ENCODE measurements at places on chromosomes 4 and X.

DNA sequence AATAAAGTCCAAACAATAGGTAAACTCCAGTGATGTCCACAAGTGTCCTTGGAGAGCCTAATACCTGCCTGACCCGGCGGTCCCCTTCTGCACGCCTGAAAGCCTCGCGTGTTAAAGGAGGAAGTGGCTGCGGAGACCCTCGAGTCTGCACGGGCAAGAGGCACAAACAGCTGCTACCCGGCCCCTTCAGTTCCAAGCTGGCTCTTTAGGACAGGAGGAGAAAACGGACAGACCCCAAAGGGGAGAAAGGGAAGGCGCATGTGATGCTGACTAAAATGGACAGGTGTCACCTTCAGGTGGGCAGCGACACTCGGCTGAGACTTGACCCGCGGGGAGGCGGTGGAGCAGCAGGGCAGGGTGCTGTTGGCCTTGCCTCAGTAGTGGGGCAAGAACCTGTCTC, 102.7 kb upstream of the TENM3 start:
- DNase-seq: no peak

GRCh38 chrX:14030174-14030530, 460 bp upstream of the GEMIN8 start:
- DNase-seq: no peak

- DNase-seq: no peak
These were observed 111.1 kb upstream of the ACSL4 start for GRCh38 chrX:109843963-109844751.

GRCh38 chr4:141328560-141329173, 108.0 kb downstream of the ZNF330 start:
- no peak for DNase-seq

DNA sequence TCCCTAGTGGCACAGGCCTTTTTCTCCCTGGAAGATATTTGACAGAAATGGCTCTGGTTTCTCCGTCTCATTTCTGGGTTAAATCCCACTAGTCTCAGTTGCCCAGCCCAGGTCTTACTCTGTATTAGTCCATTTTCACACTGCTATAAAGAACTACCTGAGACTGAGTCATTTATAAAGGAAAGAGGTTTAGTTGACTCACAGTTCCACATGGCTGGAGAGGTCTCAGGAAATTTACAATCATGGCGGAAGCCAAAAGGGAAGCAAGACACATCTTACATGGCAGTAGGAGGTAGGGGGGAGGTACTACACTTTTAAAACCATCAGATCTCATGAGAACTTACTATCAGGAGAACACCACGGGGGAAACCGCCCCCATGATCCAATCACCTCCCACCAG, 81.9 kb downstream of the FHDC1 start:
- no peak for DNase-seq

DNA sequence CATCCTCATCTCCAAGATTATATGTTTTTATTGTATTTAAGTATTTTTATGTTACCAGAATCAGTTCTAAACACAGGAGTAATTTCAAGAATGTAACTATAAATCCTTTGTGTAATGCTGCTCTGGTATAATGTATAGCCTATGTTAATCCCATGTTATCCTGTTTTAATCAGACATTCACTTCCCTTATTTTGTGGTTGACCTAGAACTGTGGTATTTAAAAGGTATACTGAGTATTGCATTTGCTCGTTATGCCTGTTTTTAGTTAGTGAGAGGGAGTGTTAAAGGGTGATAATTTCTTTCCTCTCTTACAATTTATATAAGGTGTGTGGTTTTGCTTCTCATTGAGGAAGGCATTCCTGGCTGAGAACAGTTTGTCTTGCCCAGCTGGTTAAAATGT, 26.2 kb downstream of the MTM1 start:
- DNase-seq: no peak

DNA sequence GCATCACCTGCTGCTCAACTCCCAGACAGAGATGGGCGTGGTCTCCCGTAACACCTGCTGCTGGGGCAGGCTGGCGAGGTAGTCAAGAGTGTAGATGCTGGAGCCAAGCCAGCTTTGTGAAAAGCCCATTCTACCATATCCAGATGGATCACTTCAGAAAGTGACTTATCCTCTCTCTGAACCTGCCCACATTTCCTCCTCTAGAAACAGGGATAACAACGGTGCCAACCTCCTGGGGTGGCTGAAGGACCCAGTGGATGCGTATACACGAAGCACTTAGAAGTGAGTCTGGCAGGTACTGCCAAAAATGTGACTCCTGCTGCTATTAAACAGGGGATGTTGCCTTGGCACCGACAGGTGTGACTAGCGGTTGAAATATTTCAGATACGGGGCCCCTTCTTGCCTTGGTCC, 95.8 kb downstream of the SORBS2 start:
- no peak for DNase-seq

- no peak for DNase-seq
These were observed 5.0 kb downstream of the F8A1 start for GRCh38 chrX:154890990-154891639.

GRCh38 chrX:35382966-35383365, 415.2 kb upstream of the MAGEB16 start:
- DNase-seq: no peak

All from AG09319 (cell line).